ENCODE measurements at places on chromosomes 5 and 9.

- no peak for DNase-seq
These were observed 474.2 kb downstream of the EFNA5 start for GRCh38 chr5:107196500-107197059.

- DNase-seq = no peak
These were observed 71.2 kb upstream of the CNTLN start for GRCh38 chr9:17063535-17064135.

DNA sequence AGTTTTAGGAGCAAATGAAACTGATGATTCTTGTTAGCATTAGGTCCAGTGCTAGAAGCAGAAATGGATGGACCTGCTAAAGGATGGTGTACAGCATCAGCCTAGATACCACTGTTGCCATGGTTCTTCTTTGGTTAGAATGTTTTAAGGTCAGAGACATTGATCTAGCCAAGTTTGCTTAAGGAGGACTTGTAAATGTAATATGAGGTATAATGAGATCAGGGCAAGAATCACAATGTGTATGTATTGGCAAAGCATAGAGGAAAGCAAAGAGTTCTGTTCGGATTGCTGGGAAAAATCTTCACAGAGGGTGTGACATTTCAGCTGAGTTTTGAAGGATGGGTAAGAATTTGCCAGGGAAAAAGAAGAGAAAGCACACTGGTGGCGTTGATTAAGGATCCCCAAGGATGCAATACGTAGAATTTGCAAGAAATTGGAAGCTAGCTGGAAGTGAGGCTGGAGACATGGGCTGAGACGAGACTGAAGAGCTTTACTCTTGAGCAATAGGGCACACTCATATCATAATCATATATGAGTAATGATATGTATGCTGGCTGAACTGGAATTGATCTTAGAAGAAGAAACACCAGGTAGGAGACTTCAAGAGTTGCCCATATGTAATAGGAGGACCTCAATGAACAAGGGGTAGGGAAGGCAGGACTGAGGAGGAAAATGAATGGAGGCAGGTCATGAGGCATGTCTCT, 102.0 kb downstream of the ZNF462 start:
- DNase-seq = no peak

DNA sequence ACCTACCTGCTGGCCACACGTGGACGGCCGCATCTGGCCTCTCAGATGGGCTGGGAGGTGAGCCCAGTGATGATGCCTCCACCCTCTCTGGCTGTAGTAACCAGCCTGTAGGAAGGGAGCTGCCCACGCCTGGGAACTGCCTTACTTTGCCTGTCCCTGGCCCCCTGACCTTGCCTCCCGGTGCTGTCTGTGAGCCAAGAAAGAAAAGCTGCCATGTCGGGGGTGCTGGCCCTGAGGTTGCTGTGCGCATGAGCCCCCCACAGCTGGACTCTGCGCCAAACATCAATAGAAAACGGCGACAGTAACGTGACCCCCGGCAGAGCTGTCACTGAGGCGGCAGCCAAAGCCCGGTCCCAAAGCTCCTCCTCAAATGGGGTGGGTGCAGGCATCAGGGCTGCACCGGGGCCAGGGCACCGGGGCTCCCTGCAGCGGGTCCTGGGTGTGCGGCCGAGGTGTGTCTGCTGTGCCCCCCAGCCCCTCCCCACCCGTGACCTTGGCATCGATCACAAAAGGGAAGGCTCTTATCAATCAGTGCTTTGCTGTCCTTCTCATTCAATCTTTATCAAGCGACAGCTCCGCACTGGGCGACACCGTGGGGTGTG, 15.3 kb upstream of the SLC9A3 start:
- no peak for DNase-seq

DNA sequence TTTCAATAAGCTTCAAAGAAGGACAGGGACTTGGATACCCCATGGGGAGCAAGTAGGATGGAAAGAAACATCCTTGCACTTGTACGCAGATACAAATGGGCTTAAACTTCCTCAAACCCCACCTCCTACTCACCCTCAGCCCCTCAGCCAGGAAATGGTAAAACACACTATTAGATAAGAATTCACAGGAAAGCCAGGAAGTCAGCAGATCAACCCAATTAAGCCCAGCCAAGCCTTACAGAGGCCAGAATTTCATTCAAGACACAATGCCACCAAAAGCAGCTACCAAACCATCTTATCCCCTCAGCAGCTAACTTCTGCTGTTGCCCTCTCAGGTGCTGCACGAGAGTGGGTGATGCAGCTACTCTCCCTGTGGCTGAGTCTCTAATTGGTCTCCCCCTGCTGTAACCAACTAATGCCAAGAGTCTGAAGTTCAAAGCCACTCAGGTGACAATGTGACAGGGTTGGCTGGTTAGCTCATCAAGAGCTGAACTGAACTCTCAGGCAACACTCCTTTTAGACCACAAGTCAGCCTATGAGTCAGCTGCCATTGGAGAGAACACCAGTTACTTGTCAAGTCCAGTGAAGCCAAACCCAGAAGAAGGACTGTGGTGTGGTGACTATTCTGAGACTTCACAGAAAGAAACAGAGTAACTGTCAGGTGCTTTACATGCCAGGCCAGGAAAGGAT, 201.9 kb downstream of the ZNF608 start:
- no peak for DNase-seq

DNA sequence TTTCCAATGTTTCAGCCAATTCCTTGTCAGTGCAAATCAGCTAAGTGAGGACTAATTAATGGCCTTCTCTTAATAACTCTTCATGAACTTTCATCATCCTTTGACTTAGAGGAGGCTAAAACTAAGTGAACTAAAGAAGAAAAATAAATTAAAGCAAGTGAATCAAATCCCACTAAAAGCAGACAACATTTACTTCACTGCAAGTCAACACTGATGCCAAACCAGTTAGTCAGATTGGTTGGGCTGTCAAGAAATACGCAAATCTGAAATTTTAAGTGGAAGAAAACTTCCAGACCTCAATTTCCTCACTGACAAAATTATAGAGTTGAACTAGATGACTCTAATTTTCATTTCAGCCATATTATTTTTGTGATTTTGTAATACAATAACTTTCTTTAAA, 137.2 kb upstream of the PRLR start:
- no peak for DNase-seq
